AG04449 (cell line): ENCODE measurements at places on chromosomes 1 and 21.

GRCh38 chr21:32907521-32907920 is 118.2 kb upstream of the OLIG2 start:
- DNase-seq, result no peak

GRCh38 chr21:32108566-32108965 is 170.3 kb downstream of the MIS18A start:
- DNase-seq, result no peak

DNA sequence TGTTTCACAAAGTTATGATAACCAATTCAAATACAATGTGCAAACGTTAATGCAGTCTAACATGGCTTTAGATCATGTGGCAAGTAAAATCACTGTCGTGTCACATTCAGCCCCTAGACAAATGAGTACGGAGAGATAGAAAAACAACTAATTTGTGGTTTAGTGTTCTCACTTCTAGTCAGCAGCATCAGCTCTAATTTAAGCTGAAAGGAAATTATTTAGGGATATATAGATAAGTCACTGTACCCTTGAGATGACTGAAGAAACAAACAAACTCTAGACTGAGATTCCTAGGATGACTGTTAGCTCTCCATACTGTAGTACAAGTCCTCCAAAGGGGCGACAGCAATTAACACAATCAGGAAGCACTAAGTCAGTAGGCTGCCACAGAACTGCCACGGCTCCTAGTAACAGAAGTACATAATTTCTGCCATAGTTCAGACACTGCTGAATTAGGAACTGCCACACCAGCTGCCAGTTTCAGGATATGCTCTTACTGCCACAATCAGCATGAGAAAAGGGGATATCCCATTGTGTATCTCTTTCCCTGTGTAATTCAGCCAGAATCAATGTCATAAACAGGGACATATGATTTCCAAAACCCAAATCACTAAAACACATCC is 150.4 kb upstream of the NEGR1 start:
- no peak for DNase-seq

DNA sequence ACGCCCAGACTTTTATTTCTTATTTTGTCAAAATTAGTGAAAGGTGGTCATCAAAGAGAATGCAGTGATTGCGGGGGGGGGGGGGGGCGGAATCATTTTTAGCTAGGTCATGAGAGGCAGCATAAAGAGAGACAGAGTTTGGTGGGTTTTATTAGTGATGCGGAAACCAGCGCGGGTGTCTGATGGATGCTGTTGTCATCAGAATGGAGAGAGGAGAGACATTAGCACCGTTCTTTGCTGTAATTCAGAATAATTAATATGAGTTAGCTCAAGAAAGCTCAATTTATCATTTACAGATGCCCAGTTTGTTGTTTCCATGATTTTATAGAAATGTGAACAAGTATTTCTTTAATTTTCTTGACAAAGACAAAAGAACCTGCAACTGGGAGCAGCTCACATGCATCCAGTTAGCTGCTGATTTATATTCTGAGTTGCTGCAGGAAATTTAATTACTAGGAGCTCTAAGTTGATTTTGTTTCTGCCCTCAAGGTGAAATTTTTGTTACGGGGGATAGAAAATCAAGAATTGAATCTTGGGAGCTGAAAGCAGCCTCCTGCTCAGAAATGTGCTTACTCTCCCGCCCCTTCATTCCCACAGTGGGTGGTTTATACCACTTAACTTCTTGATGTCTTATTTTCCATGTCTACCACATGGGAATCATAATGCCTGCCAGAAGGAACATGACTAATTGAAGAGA is 133.4 kb upstream of the MAP1LC3C start:
- no peak for DNase-seq

DNA sequence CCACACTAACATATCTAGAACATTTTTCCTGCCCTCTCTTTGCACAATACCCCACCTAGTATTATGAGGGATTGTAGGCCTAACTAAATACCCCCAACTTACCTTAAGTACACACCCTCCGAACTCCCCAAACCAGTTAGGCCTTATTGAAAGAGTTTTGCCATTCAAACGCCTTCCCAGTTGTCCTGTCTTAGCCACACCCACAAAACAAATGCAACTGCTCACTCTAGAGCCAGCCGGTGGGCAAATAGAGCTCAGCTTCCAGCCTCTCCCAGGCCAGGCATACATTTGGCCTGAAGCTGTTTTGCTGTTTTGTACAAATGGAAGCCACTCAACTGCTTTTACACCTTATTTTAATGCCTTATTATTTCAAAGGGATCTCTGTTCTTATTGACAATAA is 224.2 kb upstream of the RUNX1 start:
- no peak for DNase-seq

DNA sequence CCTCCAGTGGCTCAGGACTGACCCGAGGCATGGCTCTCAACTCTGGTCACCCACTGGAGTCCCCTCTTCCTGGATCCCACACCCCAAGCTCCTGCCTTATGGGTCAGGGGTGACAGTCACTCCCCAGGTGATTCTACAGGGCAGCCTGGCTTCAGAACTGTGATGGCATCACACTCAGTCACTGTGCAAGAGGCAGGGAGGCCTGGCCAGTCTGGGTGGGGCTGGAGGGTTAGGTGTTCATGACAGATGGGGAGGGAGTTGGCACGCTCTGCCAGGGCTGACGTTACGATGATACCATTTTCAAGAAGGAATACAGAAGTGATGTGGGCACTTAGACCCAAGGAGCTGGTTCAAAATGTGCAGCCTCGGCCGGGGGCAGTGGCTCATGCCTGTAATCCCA is 25.2 kb upstream of the ABCG1 start:
- no peak for DNase-seq

- no peak for DNase-seq
These were observed 54.8 kb downstream of the NPHP4 start for GRCh38 chr1:5937373-5937857.

- no peak for DNase-seq
These were observed 894 bp downstream of the TCEA3 start for GRCh38 chr1:23423415-23424292.

- no peak for DNase-seq
These were observed 10.3 kb upstream of the KCNE1 start for GRCh38 chr21:34522284-34522683.

DNA sequence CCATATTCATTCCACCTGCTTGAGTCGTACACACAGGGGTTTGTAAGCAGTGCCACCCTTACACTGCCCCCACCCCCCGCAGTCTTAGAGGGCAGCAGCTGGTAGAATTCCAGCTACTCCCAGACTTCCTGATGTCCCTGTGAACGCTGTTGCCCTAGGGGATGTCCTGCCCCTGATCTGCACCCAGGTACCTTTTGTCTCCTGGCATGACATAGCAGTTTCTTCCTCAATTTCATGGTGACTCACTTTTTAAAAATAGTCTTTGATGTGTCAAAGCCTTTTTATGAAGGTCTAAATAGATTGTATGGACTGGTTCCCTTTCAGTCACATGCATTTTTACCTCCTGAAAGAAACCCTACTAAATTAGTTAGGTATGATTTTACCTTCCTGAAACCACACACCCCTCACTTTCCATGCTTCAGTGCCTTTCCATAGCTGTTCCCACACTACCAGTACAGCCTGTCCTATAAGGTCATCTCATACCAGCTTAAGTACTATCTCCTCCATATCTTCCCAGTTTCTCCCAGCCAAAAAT is 76.4 kb downstream of the ST3GAL3 start:
- DNase-seq, result no peak

DNA sequence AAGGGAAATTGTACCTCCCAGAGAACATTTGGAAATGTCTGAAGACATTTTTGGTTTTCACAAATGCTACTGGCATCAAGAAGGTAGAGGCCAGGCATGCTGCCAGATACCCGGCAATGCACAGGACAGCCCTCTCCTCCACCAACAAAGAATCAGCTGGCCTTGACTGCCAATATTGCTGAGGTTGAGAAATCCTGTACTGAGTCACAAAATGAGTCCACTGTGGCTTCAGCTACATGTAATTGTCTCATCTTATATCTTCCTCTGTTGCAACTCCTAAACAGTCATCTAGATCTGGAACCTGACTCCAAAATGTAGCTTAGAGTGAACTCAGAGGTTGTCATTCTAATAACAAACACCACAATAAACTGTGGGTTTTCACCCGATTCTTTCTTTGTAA is 327.5 kb upstream of the POGK start:
- no peak for DNase-seq

DNA sequence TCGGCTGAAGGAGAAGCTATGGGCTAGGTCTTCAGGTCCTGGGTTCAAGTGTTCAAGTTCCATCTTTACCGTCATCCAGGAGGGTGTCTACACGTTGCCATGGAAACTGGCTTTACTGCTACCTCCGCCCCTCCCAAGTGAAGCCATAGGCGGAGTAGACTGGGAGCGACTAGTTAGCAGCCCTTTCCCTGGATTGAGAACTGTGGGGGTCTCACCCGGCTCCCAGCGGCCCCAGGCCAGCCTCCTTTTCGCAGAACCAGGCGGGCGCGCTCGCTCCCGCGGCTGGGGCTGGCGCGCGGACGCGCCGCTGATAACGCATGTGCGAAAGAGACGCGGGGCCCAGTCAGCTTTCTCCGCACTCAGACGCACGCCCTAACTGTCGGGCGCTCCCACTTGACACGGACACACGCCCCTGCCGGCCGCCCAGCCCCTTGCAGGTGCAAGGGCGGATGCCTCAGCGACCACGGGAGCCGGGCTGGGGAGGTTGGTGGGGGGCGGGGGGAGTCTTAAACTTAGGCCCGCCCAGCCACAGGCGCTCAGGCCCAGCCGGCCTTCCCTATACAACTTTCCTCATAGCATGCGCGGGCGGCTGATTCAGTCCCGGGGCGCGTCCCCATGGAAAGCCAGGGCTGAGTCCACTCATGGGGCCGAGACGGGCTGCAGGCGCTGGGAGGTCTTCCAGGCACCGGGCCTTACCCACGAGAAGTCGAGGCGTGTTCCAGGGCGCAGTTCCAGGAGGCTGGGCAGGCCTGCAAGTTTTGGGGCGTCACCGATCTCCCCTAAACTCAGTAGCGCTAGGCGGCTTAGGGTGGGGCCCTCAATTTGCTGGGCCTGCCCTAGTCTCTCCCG is 7.4 kb downstream of the EFNA4 start:
- DNase-seq, result no peak

DNA sequence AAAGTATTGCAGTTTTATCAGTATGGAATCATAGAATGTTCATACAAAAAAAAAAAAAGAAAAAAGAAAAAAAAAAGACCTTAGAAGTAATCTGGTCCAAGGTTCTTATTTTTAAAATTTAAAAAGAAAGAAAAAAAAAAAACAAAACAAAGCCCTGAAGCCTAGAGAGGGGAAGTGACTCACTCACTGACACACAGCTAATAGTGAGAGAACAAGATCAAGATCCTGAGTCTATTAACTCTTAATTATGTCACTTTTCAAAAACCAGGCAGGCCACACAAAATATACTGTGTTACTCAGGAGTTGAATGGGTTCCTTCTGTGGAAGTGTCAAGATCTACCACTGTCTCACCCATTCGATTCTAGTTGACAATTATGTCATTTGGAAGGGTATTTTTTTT is 433.9 kb upstream of the DAB1 start:
- no peak for DNase-seq

GRCh38 chr21:29078869-29079767 is 5.7 kb upstream of the CCT8 start:
- DNase-seq, result no peak

GRCh38 chr21:21051109-21052055 is 53.2 kb downstream of the NCAM2 start:
- no peak for DNase-seq

- peak; percentile 17 for DNase-seq
These were observed 101.9 kb downstream of the PRRX1 start for GRCh38 chr1:170765712-170766330.

GRCh38 chr1:106727171-106727570 is 329.3 kb upstream of the PRMT6 start:
- DNase-seq, result no peak
